ENCODE measurements at places on chromosomes 2 and 18.
A peak's percentile ranks its signal among the peaks of the same experiment; 100 is the strongest.

- no peak for DNase-seq
Measured at GRCh38 chr18:36108196-36108595, 20.9 kb downstream of the SLC39A6 start.

GRCh38 chr18:37314534-37314933 is 251.1 kb downstream of the CELF4 start:
- no peak for DNase-seq

DNA sequence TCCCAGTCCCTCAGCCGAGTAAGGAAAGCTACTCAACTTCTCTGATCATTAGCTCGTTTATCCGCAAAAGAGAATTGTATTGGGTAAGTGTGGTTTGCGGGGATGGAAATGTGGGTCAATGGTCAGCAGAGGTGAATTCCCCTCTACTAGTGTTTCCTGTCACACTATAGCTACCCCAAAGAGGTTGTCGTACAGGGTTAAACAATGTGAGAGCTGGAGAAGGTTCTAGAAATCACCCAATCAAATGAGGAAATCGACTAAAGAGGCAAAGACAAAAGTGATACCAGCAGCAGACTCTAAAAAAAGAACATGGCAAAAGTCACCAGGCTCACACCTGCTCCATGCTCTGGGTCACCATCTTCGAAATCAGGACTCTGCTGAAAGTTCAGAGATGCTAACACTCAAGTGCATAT is 144.7 kb upstream of the ITGA4 start:
- DNase-seq, result no peak

GRCh38 chr2:209644842-209645241 is 126.8 kb upstream of the UNC80 start:
- DNase-seq, result no peak

GRCh38 chr2:104889960-104890684 is 36.2 kb downstream of the POU3F3 start:
- DNase-seq, result no peak

GRCh38 chr2:197184959-197185586 is 125.5 kb downstream of the ANKRD44 start:
- DNase-seq, result no peak

GRCh38 chr2:100929147-100929546 is 72.9 kb upstream of the RPL31 start:
- DNase-seq, result no peak

- DNase-seq, result no peak
Measured at GRCh38 chr2:176885661-176886060, 326.9 kb upstream of the HNRNPA3 start.

DNA sequence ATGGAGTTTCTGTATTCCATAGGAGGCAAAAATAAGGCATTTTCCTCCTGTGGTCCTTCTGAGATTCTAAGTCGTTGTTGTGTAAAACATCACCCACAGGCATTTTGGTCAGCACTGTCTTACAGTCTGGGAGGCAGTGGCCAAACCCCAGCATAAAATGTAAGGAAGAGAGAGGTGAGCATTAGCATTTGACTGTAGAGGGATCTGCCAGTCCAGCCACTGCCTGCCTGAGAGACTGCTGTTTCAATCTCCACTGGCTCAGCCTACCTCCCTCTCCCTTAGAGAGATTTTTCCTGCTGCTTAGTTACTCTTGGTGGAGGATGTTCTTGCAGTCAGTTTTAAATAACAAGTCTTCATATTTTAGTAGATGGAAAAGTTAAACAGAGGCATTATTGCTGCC is 77.0 kb downstream of the ARHGEF33 start:
- DNase-seq, result no peak

DNA sequence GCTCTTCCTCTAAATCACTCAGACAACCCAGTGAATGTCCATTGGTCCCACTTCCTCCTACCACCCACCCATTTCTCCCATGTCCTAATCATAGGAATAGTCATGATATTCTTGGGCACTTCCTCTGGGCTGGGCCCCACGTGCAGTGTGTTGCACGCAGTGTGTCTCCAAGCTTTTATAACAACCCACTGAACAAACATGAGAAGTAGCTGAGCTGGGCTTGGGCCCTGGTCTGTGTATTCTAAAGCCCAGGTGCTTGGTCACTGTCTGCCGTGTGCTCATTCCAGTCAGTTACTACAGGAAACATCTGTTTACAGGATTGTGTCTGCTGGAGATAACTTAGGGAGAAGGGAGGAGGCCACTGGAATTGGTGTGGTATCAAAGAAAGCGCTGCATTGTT is 64.2 kb upstream of the THOC1 start:
- no peak for DNase-seq

GRCh38 chr2:19158211-19158610 is 200.2 kb downstream of the OSR1 start:
- no peak for DNase-seq

DNA sequence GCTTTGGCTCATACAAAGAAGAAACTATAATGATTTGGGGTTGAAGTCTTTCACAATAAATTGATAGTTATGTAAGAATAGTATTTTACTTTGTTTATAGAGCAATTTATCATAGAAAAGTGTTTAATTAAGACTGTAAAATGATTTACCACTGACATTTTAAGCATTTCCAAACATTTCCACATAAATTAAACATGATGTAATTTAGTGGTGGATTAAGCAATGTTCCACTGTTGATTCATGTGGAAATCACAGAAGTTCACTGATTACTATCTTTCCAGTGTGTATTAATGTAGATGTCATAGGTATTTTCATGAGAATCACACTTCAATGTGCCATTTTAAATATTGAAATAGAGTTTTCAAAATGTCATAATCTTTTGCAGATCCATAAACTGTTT is 40.1 kb upstream of the GRB14 start:
- DNase-seq, result no peak

GRCh38 chr2:122056853-122057252 is 301.4 kb downstream of the TSN start:
- DNase-seq, result no peak

GRCh38 chr2:193187816-193188215 is 993.1 kb upstream of the TMEFF2 start:
- no peak for DNase-seq

DNA sequence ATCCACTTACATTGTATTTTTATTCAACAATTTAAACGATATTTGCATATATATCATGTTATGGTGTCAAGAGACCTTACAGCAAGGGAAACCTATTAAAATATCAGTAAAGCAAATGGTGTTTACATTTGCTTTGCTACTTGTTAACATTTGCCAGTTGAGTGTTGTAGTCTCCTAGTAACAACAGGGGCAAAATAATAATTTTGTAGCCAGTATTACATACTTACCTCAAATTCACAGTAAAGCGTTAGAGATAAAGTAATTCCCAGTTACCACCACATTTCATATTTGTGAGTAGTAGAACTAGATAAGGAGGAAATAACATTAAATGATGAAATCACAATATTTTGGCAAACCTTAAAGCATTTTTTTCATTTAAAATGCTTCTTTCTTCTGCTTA is 71.3 kb downstream of the FASTKD2 start:
- DNase-seq, result no peak

GRCh38 chr2:217329023-217329431 is 469.2 kb upstream of the TNP1 start:
- DNase-seq, result no peak

- DNase-seq, result no peak
Measured at GRCh38 chr2:85430752-85431569, 12.4 kb downstream of the SH2D6 start.

DNA sequence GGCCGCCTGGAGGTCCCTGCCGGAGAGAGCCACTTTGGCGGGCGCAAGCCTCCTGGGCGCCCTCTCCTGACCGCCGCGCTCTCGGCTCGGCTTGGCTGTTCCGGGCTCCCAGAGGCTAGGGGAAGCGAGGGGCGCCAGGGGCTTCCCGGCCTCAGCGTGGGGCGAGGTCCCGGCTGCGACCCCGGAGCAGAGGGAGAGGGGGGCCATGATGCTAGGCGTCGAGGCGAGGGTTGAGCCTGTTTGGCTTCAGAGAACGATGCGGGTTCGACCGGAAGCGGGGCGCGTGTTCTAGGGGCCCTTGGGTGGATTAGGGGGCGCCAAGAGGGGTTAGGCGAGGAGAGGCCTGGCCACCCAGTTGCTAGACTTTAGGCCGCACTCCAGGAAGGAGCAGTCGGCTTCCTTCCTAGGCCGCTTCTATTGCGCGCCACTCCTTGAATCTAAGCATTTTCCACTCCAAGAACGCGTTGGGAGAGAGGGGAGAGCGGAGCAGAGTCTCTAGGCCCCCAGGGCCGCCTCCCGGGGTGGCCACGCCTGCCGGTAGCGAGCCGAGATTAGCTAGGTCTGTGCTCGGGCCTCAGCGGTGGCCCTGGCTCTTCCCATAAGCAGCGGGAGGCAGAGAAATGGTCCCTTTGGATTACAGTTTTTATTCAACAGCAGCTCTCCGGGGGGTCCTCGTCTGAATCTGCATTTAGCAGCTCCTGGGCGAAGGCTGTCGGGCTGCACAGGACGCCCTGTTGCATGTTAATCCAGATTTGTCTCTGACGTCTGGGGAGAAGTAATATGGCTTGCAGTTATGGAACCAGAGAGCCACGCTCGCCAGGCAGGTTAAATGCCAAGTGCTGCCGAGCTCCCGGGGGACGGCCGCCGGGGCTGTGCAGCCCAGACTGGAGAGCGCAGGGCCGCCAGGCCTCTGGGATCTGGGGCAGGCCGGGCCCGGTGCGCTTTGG is 11.3 kb downstream of the MEIS1 start:
- no peak for DNase-seq

GRCh38 chr2:39511219-39511604 is 74.1 kb upstream of the MAP4K3 start:
- no peak for DNase-seq

DNA sequence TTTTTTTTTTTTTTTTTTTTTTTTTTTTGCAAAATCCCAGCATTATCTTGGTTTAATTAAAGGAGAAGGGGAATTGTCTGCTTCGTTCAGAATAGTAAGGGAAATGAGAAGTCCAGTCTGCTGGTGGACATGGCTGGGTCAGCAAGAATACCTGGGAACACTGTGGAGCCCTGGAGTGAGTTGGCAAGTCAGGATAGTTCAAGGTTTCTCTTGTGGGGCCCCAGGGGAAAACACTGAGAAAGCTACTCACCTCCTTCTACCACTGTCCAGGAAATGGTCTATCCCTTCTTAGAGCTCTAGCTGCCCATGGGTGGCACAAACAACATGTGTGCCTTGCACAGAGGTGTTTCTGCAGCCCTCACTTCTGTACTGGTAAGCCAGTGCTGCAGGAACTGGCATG is 169.1 kb upstream of the SIX2 start:
- DNase-seq, result no peak

GRCh38 chr2:197516393-197516761 is 511 bp downstream of the MOB4 start:
- DNase-seq, result no peak

GRCh38 chr18:8586941-8587340 is 22.3 kb upstream of the RAB12 start:
- no peak for DNase-seq

DNA sequence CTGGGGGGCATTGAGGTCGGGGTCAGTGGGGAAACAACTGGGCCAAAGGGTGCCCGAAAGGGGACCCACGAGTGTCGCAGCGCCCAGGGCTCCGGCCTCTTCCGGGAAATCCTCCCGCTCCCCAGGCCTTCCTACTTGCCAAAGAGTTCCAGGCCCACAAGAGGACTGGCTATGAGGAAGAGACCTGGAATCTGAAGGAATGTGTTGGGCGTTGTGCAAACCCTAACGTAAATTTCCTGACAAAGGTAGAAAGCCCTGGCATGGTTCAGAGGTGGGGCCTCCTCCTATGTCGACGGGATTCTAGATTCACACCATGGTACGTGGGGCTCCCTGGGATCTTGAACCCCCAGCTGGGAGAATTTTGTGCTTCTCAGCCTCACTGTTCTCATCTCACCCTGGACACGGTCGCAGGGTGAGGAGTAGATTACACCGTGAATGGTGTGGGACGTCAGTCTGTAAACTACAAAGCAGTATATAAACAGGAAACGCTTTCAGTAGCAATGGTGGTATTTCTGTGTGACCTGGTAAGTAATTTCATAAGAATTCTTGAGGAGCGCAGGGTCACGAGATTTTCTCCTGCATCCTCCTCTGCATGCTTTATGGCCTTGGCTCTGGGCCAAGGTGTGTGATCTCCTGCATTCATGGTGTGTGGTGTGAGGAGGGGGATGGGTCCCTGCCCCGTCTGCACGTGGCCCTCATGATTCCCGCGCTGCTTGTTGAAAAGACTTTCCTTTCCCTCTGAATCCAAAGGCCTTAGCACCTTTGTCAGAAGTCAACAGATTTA is 868 bp downstream of the HSBP1L1 start:
- DNase-seq, result no peak

DNA sequence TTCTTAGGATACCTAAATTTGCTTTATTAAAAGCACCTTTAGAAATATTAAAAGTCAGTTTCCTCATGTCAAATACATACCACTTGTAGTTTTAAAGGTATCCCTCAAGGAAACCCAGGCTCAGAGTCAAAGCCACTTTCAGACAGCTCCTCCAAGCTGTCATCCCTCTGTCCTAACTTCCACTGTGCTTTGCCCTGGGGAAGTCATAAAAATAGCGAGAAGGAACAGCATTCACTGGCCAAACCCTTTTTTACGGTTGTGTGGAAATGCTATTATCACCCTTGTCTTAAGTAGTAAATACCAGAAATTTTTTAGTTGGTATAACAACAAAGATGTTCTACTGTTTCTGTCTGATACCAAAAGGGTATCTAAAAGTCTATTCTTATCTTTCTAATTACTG is 680.5 kb downstream of the ZEB2 start:
- no peak for DNase-seq

DNA sequence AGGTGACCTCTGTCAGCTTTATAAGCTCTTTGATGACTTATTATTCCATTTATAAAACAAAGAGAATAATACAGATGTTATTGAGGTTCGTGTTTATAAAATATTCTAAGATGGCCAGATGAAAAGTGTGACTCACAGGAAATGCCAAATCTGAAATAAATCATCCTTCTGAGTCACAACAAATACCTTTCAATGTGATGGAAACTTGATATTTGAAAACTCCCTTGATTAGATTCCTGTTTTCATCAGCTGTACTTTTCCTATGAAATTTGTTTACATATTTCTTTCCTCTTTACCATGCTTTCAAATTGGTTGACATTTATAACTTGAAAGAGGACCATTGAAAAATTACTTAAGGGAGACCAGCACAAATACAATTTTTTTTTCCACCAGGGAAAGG is 30.6 kb upstream of the PPP1R1C start:
- no peak for DNase-seq

- no peak for DNase-seq
Measured at GRCh38 chr2:33763671-33764310, 164.7 kb upstream of the FAM98A start.

DNA sequence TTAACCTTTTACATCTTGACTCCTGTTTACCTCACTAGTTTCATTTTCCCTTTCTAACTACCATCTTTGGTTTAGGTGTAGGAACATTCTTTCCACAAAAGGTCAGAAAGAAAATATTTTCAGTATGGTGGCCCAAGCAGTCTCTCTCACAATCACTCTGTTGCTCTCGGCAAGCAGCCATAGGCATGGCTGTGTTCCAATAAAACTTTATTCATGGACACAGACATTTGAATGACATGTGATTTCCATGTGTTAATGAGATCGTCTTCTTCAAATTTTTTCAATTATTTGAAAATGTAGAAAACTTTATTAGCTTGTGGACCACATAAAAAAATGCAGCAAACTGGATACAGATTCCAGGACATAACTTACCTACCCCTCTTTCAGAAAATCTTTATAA is 109.7 kb upstream of the CNTNAP5 start:
- no peak for DNase-seq

GRCh38 chr18:34158881-34159690 is 65.6 kb downstream of the NOL4 start:
- peak; percentile 13 for DNase-seq

Measured in activated CD8-positive, alpha-beta memory T cell treated with anti-CD3 and anti-CD28 coated beads, Interleukin-2, amount 50 U/mL, for 4 hours (primary cell).